ENCODE measurements at places on chromosomes 1 and 21.

DNA sequence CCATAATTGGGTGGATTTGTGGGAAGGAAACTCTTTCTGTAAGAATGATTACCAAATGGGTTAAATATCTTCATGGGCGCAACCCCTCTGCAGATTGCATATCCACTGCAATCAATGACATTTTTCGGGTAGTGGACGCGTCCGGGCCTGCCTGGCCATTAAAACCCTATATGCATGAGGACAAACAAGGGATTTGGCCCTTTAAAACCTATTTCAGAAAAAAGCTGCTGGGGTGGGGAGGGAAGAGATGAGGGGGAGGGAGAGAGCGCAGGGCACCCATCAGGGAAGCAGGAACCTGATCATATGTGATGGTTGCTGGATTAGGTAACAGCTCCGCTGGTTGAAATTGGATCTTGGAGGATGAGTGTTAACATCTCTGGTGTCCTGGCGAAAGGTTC is 228.8 kb downstream of the PBX1 start:
- DNase-seq: no peak

DNA sequence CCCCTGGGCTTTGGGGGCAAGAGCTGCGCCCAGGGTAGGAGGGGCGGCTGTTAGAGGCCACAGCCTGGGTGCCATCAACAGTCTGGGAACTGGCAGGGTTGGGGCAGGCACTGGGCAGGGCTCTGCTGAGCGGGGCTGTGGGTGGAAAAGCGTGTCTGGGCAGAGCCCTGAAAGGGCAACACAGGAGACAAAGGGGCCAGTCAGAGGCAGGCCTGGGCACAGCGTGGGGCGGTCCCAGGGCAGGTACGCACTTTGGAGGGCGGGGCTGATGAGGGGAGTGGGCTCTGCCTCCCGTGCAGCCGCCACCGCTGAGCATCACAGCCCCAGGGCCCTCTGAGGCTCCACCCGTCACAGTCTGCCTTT is 13.9 kb downstream of the CELSR2 start:
- DNase-seq: no peak

GRCh38 chr1:172486805-172487454 is 43.1 kb upstream of the PIGC start:
- DNase-seq: no peak

DNA sequence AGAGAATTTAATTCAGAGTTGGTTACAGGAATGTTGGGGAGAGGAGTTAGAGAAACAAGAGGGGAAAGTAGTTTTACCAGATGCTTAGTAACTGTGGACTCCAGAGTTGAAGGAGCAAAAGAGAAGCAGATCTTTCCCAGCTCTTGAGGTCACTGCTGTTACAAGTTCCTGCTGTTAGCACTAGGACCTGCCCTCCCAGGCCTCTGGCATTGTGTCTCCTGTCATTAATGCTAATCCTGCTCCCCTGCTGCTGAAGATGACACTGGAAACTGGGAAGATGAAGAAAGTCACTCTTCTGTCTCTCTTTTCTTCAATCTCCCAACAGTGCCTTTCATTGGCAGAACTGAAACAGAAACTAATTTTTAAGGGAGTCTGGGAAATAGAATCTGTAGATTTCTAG is 845.6 kb downstream of the ADGRL2 start:
- no peak for DNase-seq

- DNase-seq: no peak
These were observed 100.1 kb downstream of the MAB21L3 start for GRCh38 chr1:116211294-116211693.

- DNase-seq: no peak
These were observed 23.4 kb downstream of the ARHGEF19 start for GRCh38 chr1:16189003-16189402.

DNA sequence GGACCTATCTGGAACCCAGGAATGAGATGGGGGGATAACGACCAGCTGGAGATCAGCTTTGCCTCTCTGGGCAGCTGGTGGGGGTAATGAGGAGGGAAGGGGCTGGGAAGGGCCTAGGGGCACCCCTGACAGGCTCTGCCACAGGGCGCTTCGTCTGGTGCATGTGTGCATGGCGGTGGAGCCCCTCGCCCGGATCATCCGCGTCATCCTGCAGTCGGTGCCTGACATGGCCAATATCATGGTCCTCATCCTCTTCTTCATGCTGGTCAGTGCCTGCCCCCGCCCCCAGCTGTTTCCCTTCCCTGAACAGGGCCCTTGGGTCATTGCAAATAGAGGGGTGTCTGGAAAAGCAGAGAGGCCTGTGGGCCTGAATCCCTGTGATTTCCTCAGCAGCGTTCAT is 7.4 kb downstream of the CATSPER4 start:
- no peak for DNase-seq

GRCh38 chr1:59815892-59816291 is 1.1 kb downstream of the HOOK1 start:
- no peak for DNase-seq

- DNase-seq: no peak
These were observed 566.9 kb upstream of the ZRANB2 start for GRCh38 chr1:71647513-71648300.

- DNase-seq: no peak
These were observed 45.9 kb upstream of the IPO9 start for GRCh38 chr1:201783058-201783457.

DNA sequence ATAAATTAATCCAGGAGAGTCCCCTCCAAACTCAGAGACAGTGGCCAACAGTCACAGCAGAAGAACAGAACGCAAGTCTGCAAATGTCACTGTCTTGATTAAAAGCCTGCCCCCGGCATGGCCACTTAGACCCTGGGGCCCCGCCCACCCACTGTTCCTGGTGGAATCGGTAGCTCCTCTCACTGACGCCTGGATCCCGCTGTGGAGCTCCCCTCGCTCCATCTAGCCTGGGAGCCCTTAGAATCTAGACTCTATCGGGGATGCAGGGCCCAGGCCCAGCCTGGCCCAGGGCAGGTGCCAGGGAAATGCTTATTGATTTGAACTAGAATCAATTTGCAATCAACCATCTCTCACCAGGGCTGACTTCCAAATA is 21.4 kb upstream of the PLEKHG5 start:
- DNase-seq: no peak

GRCh38 chr1:63969441-63969901 is 195.7 kb downstream of the ROR1 start:
- no peak for DNase-seq

DNA sequence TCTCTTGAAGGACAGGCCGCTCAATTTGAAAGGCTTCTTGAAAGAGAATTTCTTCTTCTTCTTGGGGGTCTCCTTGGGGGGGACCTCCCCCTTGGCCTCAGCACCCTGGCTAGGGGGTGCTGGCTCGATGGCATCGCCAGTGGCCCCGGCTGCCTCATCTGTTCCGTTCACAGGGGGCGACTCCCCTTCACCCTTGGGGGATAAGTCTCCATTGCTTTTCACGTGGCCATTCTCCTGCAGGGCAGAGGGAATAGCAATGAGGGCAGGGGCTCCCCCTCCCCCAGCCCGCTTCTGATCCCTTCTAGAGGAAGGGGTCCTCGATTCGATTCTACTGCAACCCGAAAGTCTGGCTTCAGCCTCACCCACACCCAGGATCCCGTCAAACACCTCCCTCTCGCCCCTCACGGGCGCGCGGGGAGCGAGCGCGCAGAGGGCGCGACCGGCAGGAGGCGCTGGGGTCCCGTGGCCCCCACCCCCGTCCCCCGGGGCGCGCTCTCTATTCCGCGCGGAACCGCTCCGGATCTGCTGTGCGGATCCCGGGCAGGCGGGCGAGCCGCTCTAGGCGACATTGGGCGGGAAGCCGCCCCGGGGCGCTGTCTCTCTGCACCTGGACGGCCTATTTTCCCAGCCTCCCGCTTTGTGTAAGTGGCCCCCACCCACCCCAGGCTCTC is 1.0 kb downstream of the MARCKSL1 start:
- DNase-seq: peak; percentile 39

DNA sequence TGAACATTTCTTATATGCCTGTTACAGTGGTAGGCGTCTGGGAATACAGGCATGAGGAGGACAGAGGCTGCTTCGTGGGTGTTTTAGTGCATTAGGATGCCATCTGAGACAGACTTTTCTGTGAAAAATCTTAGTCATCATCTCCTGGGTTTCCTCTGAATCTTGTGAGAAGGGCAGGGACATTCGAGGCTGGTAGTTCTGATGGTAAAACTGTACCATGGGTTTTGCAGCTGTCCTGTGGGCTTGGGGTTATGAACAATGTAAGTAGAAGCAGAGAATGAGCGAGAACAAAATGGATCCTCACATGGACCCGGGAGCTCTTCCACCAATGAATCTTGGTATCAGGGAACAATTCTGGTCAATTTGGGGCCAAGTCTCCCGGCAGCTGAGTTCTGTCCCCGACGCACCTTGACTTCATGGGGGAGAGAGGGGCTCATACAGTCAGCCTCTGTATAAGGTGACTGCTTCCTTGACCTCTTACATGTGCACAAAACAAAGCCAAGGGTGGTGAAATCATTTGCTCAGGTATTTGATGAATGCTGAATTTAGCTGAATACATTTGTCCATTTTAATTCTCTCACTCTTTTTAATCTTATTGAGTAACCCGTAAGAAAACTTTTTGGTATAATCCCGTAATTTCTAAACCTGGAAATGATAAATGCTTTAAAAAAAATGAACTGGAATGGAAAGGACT is 63.6 kb upstream of the ERRFI1 start:
- DNase-seq: no peak

DNA sequence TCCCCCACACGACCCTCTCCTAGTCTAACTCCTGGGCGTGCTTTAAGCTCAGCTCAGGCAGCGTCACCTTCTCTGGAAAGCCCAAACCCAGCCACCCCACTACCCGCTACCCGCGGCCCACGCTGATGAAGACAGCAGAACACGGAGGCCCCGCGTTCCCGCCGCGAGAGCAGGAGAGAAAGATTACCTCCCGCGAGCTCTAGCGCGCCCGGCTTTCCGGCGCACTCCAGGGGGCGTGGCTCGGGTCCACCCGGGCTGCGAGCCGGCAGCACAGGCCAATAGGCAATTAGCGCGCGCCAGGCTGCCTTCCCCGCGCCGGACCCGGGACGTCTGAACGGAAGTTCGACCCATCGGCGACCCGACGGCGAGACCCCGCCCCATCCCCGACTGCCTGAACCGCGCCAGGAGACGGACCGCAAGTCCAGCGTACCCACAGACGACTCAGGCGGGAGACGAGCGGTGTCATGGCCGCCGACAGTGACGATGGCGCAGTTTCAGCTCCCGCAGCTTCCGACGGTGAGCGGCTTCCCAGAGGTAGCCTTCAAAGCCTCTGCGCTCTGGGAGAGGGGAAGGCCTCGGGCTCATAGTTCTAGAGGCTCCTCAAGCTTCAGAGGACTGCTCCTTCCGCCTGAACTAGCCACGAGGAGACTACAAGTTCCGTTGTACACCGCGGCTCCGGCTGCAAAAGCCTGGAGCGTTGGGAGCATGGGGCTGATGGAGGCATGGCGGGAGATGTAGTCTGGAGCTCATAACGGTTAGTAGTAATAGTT is at the start of the genes MUTYH and TOE1:
TSS of gene MUTYH (minus strand) at position 652 of the 770 bp plus-strand sequence. CDS start 5,935 bp downstream, outside the sequence.
TSS of gene TOE1 (plus strand) at position 382 of the 770 bp plus-strand sequence. CDS start at position 465, 83 bp downstream.
- peak; percentile 95 for DNase-seq

- DNase-seq: no peak
These were observed 72.3 kb upstream of the ACTRT2 start for GRCh38 chr1:2948751-2949680.

- no peak for DNase-seq
These were observed 55.2 kb downstream of the YARS1 start for GRCh38 chr1:32761936-32762335.

DNA sequence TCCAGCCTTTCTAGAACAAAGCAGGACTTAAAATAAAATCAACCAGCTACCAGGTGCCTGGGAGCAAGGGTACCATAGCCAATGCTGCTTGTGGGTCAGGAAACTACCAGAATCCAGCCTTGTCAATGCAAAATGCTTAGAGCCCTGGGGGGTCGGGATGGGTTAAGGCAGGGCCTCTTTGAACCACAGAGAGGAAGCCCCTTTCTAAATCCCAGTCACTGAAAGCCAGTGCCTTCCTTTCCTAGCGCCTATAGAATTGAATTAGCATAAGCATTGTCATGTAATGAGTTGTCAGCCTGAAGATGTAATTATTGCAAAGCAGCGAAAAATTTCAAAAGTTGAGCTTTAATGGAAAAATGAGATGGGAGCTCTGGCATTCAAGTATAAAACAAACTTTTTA is 176.6 kb upstream of the DAB1 start:
- DNase-seq: no peak

GRCh38 chr1:197807739-197808453 is 32.6 kb upstream of the DENND1B start:
- no peak for DNase-seq

DNA sequence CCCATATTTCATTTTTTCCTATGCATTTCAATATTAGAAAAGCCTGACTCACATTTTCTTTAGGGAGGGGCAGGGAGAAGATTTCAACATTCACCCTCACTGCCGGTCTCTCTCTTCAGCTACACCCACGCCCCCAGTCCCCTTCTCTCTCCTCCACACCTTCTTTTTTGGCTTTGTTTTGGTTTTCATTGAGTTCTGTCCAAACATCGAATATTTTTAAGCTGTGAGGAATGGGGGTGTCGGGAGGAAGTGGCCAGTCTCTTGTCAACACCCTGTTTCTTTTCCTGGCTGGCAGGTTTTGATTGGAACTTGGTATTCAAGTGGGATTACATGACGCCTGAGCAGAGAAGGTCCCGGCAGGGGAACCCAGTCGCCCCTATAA is 177.3 kb downstream of the PGBD5 start:
- no peak for DNase-seq

DNA sequence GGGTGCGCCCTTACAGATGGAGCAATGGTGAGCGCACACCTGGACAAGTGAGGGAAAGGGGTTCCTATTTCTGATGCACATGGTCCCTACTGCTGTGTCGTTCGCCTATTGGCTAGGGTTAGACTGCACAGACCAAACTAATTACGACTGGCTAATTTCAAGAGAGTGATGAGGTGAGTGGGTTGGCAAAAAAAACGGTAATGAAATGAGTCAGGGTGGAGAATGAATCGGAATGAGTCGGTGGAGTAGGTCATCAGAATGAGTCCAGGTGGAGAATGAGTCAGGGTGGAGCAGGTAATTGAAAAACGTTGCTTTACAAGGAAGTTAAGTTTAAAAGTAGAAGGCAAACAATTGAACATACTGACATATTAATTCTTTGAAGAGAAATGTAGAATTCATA is 79.8 kb downstream of the WDR4 start:
- DNase-seq: no peak

GRCh38 chr21:36613059-36613458 is 85.9 kb upstream of the SIM2 start:
- DNase-seq: no peak

DNA sequence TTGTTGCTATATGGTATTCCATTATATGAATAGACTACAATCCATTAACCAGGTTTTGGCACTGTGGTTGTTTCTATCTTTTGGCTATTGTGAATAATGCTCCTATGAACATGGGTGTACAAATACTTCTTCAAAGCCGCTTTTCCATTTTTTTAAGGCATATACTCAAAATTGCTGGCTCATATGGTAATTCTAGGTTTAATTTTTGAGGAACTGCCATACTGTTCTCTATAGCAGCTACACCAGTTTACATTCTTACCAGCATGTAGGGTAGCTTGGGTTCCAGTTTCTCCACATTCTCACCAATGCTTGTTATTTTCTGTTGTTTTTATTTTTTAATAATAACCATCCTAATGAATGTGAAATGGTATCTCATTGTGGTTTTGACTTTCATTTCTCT is 19.9 kb upstream of the AGO1 start:
- DNase-seq: no peak

GRCh38 chr1:224866940-224867339 is 62.5 kb upstream of the DNAH14 start:
- no peak for DNase-seq

GRCh38 chr1:226100436-226101391 is 38.2 kb downstream of the H3-3A start:
- DNase-seq: no peak

GRCh38 chr1:197850042-197850441 is 52.4 kb upstream of the C1orf53 start:
- DNase-seq: no peak

- no peak for DNase-seq
These were observed 13.8 kb downstream of the RNU5D-1 start for GRCh38 chr1:44717156-44717555.
